ENCODE measurements at places on chromosomes 16 and 17.

DNA sequence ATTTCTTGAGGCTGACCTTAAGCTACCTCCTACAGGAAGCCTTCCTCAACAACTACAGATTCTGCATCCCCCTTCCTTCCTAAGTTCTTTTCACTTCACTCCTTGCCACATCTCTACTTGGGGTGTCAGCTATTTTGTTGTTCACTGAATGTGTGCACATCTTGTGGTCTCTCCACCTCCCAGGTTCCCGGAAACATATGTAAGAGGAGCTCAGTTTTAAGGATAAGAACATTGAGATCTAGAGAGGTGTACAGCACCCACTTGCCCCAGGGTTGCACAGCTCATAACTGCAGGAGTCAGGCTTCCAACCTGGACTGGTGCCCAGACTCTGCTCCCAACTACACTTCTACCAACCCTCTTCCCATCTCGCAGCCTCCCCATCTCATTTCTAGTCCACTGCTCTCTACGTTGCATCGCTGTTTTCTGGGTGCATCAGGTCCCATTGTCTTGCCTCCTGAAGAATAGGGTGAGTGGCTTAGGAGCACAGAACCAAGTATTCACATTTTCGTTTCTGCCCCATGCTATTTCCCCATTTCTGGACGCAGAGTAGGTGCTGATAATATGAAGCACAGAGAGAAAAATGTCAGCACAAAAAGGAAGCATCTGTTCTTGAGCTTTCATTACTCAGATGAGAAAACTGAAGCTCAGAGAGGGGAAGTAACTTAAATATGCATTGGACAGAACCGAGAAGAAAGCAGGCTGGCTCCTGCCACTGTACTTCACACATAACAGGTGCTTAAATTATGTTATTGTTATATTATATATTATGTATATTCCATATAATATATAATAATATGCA, 292.0 kb upstream of the CCL2 start:
- DNase-seq: no peak

DNA sequence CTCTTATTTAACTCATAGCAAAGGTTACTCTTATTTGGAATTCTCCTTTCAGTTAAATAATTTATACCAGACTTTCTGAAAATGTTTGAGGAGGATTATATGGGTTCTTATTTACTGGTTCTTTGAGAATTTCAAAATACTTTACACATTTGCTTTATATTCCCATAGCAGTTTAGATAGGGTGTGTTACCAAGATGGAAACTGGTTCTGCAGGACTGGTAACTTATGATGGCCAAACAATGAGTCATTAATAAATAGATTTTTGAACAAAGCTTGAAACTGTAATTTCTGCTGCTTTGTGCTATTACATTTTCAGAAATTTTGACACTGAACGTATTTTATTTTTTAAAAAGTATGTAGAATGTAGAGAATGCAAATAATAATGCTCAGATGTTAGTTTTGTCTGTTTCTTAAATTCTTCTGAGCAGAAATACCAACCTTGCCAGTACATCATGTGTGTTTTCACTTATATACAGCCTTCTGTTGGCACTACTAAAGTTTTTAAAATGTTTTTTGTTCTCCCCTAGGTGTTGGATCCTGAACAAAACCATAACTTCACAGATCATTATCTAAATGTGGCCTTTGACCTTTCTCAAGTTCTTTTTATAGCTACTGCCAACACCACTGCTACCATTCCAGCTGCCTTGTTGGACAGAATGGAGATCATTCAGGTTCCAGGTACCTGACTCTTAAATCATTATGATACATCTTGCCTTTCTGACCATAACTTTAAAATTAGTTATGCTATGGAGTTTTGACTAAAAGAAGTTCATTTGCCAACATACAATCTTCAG, 48.3 kb upstream of the ABCC11 start:
- no peak for DNase-seq

DNA sequence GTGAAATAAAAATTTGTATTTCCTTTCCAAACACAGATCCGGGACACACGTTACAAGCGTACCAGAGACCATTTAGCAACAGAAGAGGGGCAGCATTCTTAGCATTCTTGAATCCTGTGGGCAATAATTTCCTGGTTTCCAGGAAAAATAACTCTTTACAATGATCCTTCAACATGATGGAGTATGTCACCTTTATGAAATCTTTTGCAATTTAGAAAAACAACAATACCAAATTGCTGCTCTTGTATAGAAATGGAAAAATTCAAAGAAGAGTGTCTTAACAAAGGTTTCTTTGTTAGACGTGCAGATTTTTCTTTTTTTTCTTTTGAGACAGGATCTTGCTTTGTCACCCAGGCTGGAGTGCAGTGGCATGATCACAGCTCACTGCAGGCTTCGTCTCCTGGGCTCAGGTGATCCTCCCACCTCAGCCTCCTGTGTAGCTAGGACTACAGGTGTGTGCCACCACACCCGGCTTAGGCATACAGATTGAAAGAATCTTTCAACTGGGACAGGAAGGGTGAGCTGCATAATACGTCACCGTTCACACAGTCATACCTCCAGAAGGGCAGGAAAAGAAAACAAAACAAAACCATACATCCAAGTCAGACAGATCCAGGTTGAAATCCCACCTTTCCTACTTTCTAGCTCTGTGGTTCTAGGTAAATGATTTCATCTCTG, 10.8 kb upstream of the GCSH start:
- no peak for DNase-seq

DNA sequence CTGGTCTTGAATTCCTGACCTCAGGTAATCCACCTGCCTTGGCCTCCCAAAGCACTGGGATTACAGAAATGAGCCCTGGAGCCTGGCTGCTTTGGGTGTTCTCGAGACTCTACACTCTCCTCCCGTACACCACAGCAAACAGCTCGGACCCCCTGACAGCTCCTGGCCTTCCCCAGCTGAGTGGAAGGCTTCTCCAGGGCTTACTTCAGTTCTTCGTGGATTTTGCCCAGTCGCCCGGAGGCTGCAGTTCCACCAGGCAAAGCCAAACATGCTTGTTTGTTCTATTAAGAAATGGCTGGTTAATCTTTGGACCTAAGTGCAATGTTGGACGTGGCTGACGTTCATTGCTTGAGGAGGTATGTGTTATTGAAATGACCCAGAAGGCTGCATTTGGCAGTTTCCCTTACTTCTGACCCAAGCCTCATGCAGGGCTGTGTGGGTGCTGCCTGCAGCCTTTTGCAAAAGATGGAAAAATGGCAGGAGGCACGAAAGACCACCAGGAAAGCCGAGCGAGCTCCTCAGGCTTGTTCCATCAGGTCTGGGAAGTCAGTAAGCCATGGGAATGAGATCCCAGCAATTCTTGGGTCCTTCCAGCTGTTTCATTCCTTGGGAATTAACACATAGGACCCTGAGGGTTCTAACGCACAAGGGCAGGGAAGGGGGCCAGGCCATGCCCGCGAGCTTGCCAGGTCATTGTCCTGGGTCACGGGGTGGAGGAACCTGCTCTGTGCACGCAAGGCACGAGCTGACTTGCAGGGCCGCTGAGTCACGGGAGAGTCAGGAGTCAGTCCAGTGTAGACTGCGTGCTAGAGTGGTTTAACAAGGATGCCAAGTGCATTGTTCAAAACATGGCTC, 23.9 kb upstream of the KLHDC4 start:
- no peak for DNase-seq

GRCh38 chr16:67247192-67248072, at the start of gene FHOD1:
Gene FHOD1, minus strand, starts transcription at chr16:67247481. Its CDS starts 71 bp downstream, at chr16:67247410.
- DNase-seq: no peak

- no peak for DNase-seq
Observed at GRCh38 chr17:32777436-32777835, 99.5 kb downstream of the MYO1D start.
